ENCODE measurements at places on chromosomes 3 and 15. TPM values are rescaled to one million over a fixed set of nuclear protein-coding genes. Genes with fewer than 3 reads are reported as not detected.

Gene GOLGA8H
- not detected for total RNA-seq

Gene ARRDC4
- total RNA-seq: 0.51 TPM

GRCh38 chr3:4665197-4665596 lies 172.0 kb downstream of the ITPR1 start:
- no peak overlapping the region for H3K4me3 ChIP-seq
- no peak overlapping the region for H3K27ac ChIP-seq
- H3K4me1 ChIP-seq: no peaks in the 10 kb centered on the region

DNA sequence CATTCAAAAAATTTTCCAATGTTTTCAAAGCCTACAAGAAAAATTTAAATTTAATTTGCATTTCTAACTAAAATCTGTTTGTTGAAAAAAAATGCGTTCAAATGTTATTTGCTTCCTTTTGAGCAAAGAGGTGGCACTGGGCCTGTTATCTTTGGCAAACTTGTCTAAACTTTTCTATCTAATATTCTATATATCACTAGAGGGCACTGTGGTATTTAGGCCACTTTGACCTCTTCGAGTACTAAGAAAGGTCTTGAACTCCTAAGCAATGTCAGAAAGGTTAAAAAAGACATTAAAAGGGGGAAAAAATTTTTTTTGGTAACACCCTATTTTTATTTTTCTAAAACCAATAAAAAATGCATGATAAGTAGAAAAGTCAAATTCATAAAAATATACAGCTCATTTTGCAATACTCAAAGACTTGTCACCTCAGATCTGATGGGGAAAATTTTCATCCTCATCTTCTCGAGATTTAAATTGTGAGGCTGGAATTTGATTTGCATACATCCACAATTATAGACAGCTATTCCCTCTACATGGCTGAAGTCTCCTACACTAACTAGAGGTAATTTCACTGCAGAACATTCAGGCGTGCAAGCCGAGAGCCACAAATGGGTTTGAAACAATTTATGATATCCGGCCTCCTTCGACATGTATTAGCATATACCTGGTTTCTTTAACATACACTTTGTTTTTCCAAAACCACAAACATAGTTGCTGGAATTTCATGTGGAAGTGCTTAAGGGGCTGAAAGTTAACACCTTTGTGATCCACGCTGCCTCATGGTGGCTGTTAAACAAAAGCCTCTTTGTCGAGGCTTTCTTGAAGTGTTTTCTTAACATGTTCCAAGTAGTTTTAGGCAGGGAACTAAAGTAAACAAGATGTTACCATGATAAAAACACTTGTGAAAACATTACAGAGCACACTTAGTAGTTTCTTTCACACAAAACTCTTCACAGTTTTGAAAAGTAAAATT lies 576.4 kb downstream of the FOXP1 start:
- H3K27me3 ChIP-seq: no peaks in the 10 kb centered on the region
- H3K4me1 ChIP-seq: peaks cover 55% of the 10 kb centered on the region
- no peaks in the 10 kb centered on the region for H3K36me3 ChIP-seq
- H3K4me3 ChIP-seq: no peak overlapping the region
- H3K27ac ChIP-seq: no peak overlapping the region

DNA sequence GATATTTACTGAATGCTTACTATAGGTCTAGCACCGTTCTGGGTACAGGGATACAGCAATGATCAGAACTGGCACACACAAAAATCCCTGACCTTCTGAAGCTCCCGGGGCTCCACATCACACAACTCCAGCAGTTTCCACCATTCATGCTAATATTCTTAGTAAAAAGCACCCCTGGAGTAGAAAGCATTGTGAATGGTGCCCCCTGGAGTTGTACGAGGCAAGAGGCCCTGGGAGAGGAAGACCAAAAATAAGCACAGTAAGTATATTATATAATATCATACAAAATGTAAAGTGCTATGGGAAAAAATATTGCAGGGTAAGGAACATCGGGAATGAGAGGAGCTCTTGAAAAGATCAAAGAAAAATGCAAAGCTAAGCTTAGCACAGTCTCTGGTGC lies 790 bp upstream of the SRGAP3 start:
- H3K27ac ChIP-seq: no peak overlapping the region
- H3K4me3 ChIP-seq: peak overlapping the region; percentile 83
- no peak for DNase-seq
- H3K36me3 ChIP-seq: no peaks in the 10 kb centered on the region
- no peaks in the 10 kb centered on the region for H3K27me3 ChIP-seq

Gene UBAP1L
- total RNA-seq: 3.5 TPM

DNA sequence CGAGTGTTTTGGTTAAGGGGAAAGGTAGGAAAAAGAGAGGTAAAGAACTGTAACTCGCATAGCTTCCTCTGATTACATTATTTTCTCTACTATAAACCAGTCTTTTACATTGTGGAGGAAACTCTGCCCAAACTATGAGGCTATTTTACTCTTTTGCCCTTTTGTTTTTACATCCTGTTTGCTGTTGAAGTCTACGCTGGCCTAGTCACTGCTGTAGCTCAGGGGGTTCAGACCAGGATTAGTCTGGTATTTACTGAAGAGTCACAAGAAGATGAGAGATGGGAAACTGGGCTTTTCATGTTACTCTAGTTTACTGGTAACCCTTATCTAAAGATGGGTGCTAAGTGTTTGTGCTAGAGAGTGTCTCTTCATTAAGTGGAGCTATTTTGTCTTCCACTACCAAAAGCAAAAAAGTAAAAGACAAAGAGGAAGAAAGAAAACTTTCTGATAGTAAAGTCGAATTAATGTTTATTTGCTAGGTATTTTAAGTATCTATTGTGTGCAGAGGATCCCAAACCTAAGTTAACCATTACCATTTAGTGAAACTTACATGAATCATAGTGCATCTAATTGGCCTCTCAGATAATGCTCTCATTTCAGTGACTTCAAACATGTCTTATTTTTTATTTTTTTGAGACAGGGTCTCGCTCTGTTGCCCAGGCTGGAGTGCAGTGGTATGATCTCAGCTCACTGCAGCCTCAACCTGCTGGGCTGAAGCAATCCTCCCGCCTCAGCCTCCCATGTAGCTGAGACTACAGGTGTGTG lies 10.9 kb downstream of the RARB start:
- no peak overlapping the region for H3K4me3 ChIP-seq
- H3K36me3 ChIP-seq: no peaks in the 10 kb centered on the region
- H3K4me1 ChIP-seq: no peaks in the 10 kb centered on the region
- H3K27ac ChIP-seq: no peak overlapping the region

GRCh38 chr3:159482994-159483367 lies 505.7 kb upstream of the IL12A start:
- no peaks in the 10 kb centered on the region for H3K4me1 ChIP-seq
- no peak for DNase-seq
- no peaks in the 10 kb centered on the region for H3K36me3 ChIP-seq
- H3K27me3 ChIP-seq: no peaks in the 10 kb centered on the region

DNA sequence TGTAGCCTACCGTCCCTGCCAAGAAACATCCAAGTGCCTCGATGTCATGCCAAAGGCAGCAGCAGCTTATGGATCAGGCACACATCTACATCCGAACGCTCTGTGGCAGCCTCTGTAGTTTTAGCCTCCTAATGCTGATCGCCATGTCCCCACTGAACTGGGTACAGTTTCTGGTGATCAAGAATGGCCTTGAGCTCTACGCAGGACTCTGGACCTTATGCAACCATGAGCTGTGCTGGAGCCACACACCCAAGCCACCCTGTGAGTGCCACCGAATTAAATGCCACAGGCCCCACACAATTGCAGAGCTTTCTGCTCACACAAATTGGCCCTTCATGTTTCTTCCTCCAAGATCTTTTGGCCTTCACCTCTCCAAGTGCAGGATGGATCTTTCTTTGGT lies 543 bp downstream of the TMEM202 start:
- no peaks in the 10 kb centered on the region for H3K27me3 ChIP-seq
- DNase-seq: no peak
- H3K4me3 ChIP-seq: no peak overlapping the region
- H3K4me1 ChIP-seq: no peaks in the 10 kb centered on the region
- no peak overlapping the region for H3K27ac ChIP-seq

DNA sequence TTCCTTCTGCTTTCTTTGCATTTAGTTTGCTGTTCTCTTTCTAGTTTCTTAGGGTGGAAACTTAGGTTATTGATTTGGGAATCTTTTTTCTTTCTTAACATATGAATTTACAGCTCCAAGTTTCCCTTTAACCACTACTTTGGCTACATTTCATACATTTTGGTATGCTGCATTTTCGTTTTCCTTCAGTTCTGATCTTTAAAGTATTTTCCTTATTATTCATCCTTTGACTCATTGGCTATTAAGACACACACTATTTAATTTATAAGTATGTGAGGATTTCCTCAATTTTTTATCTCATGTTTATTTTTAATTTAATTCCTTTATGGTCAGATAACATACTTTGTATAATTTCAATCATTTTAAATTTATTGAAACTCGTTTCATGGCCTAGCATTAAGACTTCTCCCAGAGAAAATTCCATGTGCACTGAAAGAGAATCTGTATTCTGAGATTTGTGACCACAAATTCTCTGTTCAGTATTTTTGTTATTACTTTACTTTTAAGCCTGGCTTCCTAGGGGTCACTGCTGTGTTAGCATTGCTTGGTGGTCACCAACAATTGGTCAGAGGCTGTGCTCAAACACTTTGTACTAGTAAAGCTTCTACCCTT lies 87.7 kb downstream of the CFAP20DC start:
- no peaks in the 10 kb centered on the region for H3K4me1 ChIP-seq
- no peak for DNase-seq
- H3K27ac ChIP-seq: no peak overlapping the region
- H3K4me3 ChIP-seq: no peak overlapping the region
- no peaks in the 10 kb centered on the region for H3K36me3 ChIP-seq

GRCh38 chr3:134075846-134076245 lies 46.1 kb upstream of the SLCO2A1 start:
- H3K36me3 ChIP-seq: no peaks in the 10 kb centered on the region
- H3K27ac ChIP-seq: no peak overlapping the region
- no peaks in the 10 kb centered on the region for H3K4me1 ChIP-seq

DNA sequence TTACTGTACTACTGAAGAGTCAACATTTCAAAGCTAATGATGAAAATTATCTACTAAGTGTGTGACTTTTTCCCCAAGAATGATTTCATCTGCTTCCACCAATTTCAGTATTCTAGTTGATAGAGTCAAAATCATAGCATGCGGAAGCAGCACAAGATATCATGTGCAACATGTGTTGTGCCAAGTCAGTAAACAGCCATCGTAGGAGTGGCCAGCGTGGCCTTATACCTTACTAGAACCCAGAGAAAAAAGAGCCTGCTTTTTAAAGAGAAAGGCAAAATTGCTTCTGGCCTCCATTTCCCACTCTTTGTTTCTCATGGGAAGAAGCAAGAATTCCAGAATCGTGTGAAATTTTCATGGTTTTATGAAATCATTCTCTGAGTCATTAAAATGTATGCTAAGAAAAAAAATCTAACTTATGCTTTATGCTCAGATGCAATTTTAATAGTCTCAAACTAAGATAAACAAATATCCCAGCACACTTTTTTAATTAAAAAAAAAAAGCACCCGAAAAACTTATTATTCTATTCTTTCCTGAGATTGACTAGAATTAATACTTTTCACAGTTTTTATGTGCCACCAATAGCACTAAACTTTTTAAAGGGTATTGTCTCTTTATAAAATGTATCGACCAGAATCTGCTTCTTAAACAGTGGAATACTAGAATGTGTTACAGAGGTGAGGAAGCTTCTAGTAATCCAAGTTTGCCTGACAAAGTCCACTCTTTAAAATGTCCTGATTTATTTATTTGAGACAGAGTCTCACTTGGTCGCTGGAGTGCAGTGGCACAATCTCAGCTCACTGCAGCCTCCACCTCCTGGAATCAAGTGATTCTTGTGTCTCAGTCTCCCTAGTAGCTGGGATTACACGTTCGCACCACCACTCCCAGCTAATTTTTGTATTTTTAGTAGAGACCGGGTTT lies 87.3 kb downstream of the MBNL1 start:
- no peak overlapping the region for H3K4me3 ChIP-seq
- peaks cover 7% of the 10 kb centered on the region for H3K36me3 ChIP-seq
- no peak overlapping the region for H3K27ac ChIP-seq
- peaks cover 66% of the 10 kb centered on the region for H3K4me1 ChIP-seq
- DNase-seq: no peak

DNA sequence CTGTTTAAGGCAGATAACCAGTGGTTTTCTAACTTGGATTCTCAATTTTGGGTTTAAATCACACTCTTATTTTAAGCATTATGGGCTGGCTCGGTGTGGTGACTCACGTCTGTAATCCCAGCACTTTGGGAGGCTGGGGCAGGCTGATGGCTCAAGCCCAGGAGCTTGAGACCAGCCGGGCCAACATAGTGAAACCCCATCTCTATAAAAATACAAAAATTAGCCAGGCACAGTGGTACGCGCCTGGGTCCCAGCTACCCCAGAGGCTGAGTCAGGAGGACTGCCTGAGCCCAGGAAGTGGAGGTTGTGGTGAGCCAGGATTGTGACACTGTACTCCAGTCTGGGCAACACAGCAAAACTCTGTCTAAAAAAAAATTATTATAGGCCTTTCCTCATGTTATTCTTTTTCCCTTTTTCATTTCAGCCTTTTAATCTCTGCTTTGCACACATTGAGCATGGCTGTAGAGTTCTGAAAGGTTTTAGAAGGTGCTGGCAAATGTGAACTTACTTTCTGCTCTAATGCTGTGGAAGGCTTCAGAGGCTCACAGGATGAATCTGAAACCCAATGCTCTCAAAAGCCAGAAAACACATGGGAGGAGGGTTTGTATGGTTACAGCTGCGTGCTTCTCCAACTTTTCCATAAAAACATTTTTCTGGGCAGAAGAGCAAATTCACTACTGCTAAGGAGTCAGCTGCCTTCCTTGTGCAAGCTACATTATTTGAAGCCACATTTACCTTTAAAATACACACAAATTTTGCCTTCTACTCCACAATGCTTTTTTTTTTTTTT lies 32.5 kb downstream of the CHAC1 start:
- no peaks in the 10 kb centered on the region for H3K27me3 ChIP-seq
- H3K27ac ChIP-seq: no peak overlapping the region
- no peaks in the 10 kb centered on the region for H3K4me1 ChIP-seq

GRCh38 chr15:41494190-41494921 lies 682 bp downstream of the ITPKA start:
- no peak overlapping the region for H3K27ac ChIP-seq
- H3K36me3 ChIP-seq: no peaks in the 10 kb centered on the region
- peak overlapping the region; percentile 39 for H3K4me3 ChIP-seq
- peaks cover 32% of the 10 kb centered on the region for H3K27me3 ChIP-seq
- DNase-seq: no peak

Gene NMD3
- total RNA-seq: 67.4 TPM

Gene MFN1
- total RNA-seq: 36.8 TPM

Gene EOGT
- total RNA-seq: 19.7 TPM

- DNase-seq: no peak
- peaks cover 22% of the 10 kb centered on the region for H3K36me3 ChIP-seq
- H3K4me1 ChIP-seq: peaks cover 70% of the 10 kb centered on the region
- no peaks in the 10 kb centered on the region for H3K27me3 ChIP-seq
- no peak overlapping the region for H3K27ac ChIP-seq
Measured at GRCh38 chr15:31373096-31373865, 46.6 kb downstream of the KLF13 start.

Gene PIERCE2
- total RNA-seq: not detected

GRCh38 chr3:63364495-63364894 lies 86.4 kb downstream of the SYNPR start:
- no peaks in the 10 kb centered on the region for H3K27me3 ChIP-seq
- no peak overlapping the region for H3K27ac ChIP-seq
- H3K4me1 ChIP-seq: no peaks in the 10 kb centered on the region
- H3K36me3 ChIP-seq: no peaks in the 10 kb centered on the region
- DNase-seq: no peak

Gene SLC12A1
- total RNA-seq: not detected

Gene C2CD4B
- 0.13 TPM for total RNA-seq

GRCh38 chr3:117399311-117400078 lies 689.9 kb downstream of the TUSC7 start:
- H3K36me3 ChIP-seq: no peaks in the 10 kb centered on the region
- no peak for DNase-seq
- no peaks in the 10 kb centered on the region for H3K27me3 ChIP-seq
- no peaks in the 10 kb centered on the region for H3K4me1 ChIP-seq

Measured in CD8-positive, alpha-beta memory T cell (primary cell).